ENCODE measurements at places on chromosomes 1 and 21.
A peak's percentile ranks its signal among the peaks of the same experiment; 100 is the strongest.

DNA sequence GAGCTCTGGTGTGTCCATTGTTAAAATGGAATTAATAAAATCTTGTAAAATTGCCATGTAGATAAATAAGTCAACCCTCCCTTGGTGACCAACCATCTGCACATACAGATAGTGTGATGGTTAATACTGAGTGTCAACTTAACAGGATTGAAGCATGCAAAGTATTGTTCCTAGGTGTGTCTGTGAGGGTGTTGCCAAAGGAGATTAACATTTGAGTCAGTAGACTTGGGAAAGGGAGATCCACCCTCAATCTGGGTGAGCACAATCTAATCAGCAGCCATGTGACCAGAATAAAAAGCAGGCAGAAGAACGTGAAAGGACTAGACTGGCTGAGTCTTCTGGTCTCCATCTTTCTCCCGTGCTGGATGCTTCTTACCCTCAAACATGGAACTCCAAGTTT is 174.8 kb downstream of the LTN1 start:
- ATAC-seq = no peak

DNA sequence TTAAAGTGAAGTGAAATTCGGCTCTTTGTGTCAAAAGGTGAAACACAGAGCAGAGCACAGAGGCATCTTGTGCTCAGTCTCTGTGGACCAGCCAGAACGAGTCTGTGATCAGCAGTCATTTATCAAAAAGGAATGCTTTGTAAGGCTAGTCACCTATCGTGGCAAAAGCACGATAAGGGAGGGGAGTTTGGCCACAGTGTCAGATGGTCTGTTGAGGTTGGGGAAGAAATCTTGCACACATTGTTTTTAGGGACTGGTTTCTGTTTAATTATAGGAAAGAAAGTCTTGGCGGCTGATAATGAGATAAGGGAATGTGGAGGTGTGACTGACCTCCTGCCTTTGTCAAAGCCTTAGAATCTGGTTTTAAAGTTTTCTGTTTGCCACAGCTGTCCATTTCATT is 58.2 kb upstream of the KIAA1614 start:
- ATAC-seq = no peak

DNA sequence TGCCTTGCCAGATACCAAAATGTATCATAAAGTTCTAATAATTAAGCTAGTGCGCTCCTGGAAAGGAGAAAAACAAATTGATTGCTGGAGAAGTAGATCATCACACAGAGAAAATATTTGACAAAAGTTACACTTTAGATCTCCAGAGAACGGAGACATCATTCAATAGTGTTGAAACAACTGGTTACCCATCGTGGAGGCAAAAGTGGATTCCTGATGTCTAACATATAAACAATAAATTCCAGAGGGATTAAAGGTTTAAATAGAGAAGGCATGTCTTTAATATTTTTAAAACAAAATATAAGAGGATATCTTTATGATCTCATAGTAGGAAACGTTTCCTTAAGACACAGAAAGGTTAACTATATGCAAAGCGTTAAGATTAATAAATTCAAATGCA is 41.0 kb downstream of the NRIP1 start:
- ATAC-seq = no peak

GRCh38 chr1:173020138-173020750 is 30.5 kb downstream of the TNFSF18 start:
- ATAC-seq = peak; percentile 86

DNA sequence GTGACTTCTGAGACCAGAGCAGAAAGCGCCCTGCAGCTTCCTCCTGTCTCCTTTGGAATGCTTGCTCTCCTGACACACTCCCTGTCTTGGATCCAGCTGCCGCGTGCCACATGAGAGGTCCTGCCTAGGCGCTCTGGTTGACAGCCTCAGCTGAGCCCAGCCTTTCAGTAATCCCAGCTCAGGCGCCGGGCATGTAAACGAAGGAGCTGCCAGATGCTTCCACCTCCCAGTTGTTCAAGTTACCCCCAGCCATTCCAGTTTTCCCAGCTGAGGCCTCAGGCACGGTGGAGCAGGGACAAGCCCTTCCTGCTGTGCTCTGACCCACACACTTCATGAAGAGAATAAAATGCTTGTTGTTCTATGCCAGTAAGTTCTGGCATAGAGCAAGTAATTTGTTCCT is 14.3 kb upstream of the CD34 start:
- ATAC-seq = no peak

GRCh38 chr1:153058154-153058553 is 842 bp upstream of the SPRR2A start:
- no peak for ATAC-seq

- ATAC-seq = no peak
Measured at GRCh38 chr1:209041927-209042326, 541.6 kb upstream of the CAMK1G start.

DNA sequence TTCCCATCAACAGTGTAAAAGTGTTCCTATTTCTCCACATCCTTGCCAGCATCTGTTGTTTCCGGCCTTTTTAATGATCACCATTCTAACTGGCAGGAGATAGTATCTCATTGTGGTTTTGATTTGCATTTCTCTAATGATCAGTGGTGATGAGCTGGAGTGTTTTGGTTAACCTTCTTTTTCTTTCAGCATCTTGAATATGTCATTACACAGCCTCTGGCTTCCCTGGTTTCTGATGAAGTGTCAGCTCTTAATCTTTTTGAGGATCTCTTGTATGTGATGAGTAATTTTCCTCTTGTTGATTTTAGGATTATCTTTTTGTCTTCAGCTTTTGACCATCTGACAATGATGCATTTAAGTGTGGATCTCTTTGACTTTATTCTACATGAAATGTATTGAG is 133.2 kb upstream of the GRIK3 start:
- ATAC-seq = no peak

- ATAC-seq = no peak
Measured at GRCh38 chr1:151495316-151495715, 15.9 kb upstream of the CGN start.

DNA sequence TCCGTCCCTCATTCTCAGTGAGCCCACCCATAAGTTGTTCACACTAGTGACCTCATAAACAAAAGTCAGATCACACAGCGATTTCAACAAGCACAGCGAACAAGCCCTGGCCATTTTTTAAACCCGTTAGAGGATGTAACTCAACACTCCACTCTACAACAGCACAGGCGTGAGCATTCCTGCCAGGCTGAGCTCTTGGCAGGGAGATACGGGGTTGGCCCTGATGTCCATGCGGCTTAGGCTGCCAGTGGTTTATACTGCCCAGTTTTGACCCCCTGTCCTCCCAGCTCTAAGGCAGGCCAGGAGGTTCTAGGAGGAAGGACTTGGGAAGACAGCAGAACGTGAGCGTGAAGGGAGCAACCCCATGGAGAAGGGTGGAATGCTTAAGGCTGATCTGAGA is 35.0 kb downstream of the PARP1 start:
- ATAC-seq = no peak

- no peak for ATAC-seq
Measured at GRCh38 chr1:208208132-208208487, 36.1 kb downstream of the PLXNA2 start.

DNA sequence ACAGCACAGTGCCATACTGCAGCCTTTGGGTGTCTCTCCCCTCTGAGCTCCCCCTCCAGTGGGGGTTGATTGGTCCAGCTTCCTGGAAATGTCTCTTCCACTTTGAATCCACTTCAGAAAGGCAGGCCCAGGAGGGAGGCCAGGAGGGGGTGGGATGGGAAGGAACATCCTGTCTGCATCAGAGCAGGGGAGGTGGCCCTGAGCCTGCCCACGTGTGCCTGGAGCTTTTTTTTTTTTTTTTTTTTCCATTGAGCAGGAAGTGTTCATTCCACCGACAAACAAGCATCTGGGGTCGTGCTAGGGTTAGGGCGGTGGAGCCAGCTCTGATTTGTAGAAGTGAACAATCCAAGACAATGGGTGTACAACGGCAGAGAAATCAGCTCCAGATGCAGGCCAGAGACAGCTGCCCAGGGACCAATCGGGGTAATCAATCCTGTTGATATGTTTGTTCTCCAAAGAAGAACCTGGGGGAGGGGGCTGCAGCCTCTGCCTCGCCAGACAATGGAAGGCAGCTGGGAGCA is 93.3 kb downstream of the SSBP3 start:
- ATAC-seq = no peak

DNA sequence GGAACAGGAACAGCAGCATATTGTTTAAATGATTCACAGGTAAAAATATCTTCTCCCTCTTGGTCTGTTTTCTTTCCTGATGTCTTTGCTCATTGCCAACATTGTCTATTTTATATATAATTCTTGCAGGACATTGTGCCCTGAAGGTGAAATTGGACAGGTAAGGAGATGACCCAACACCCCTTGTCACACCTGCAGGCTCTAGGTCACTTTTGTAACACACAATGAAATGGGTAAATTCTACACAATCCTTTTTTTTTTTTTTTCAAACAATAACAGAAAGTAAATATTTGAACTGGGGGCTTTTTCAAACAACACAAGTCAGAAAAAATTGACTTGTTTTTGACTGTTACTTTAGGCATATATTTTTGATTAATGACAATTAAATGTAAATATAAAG is 62.9 kb upstream of the ERG start:
- no peak for ATAC-seq

- no peak for ATAC-seq
Measured at GRCh38 chr1:39898648-39899603, 2.8 kb downstream of the MYCL start.
